ENCODE measurements at places on chromosomes 1 and 21. TPM values are rescaled to one million over a fixed set of nuclear protein-coding genes. Genes with fewer than 3 reads are reported as not detected.

Gene GPR3
- polyA plus RNA-seq = 0.16 TPM

Gene OR10K1
- polyA plus RNA-seq = not detected

Gene HMGN2
- 748 TPM for polyA plus RNA-seq

Gene TMEM61
- not detected for polyA plus RNA-seq

Gene TFF2
- not detected for polyA plus RNA-seq

Gene STPG1
- 5.8 TPM for polyA plus RNA-seq

Gene KPRP
- not detected for polyA plus RNA-seq

Gene CYP4Z1
- not detected for polyA plus RNA-seq

Gene CELA2B
- not detected for polyA plus RNA-seq

Gene PTPN7
- polyA plus RNA-seq = 18.7 TPM

Gene TNFRSF4
- not detected for polyA plus RNA-seq

Gene KIF17
- polyA plus RNA-seq = not detected

Gene C1orf226
- not detected for polyA plus RNA-seq
